ENCODE measurements at places on chromosomes 3 and 15.
A peak's percentile ranks its signal among the peaks of the same experiment; 100 is the strongest.

DNA sequence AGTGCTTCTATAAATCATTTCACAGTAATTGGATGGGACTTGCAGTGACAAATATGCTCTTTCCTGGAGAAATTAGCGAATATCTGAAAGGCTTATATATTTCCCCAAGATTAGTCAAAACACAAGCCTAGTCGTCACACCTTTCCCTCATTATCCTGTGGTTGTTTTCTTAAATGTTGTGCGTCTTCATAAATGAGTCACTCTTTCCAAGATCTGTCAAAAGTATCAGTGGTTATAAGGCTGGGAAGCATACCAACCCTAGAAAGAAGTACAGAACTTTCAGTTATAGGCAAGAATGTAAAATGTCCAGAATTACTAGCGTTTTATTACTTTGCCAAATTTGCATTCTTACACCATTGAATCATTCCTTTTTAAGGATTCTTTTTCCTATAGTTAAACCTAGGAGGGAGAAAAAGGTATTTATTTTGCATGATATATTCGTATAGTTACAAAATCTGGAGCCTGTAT lies 33.6 kb downstream of the TMEM212 start:
- DNase-seq, result peak; percentile 11

DNA sequence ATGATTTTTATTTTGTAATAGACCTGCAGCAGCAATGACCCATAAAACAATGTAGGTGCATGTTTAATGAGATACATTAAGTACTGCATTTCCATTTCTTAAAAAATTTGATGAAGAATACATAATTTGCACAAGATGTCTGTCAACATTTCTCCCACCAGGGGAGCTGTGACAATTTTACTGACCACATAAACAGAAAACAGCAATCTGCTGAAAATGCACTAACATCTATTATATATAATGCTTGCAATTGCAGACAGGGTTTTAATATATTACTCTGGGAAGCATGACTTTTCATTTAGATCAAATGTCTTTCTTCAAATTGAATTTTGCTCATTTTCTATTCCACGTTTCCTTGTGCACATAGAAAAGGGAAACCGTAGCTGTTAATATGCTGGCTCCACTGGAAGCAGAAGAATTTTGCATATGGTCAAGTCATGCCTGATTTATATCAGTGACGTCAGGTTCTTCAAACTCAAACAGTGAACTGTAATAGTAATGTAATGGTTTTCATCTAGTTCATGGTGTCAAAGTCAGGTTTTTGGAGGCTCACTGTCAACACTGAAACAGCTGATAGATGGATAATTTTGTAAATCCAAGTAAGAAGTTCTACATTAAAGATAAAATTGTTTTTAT lies 79.8 kb upstream of the IGF1R start:
- DNase-seq, result no peak

- DNase-seq, result no peak
Observed at GRCh38 chr3:99866261-99866761, 48.6 kb downstream of the CMSS1 start.

DNA sequence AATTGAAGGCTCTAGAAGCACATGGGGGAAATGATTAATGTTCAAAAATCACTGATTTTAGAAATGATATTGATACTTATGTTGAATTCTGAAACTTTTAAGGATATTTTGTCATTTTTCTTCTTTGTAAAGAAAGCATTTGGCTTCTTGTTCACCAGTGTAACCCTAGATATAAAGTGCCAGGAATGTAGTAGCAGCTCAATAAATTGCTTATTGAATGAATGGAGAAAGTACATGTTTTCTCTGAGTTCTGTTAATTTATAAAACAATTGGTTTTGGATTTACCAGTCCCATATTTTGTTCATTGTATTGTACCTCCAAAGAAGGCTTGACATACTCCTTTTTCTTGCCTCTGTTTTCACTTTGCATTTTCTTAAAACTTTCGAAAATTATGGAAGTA lies 2.4 kb downstream of the PLCL2 start:
- DNase-seq, result no peak

DNA sequence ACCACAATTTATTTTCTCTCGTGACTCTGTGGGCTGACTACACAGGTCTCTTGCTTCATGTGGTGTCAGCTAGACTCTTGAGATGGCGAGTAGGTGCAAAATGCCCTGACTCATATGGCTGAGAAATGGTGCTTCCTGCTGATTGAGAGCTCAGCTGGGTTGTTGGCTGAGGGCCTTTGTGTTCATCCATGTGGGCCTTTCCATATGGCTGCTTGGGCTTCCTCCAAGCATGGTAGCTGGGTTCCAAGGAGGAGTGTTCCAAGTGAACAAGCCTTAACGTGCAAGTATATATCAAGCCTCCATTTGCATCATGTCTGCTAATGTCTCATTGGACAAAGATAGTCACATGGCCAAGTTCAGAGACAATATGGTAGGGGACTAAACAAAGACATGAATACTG lies 164.0 kb downstream of the PDCD6IP start:
- DNase-seq, result no peak

GRCh38 chr3:130557336-130558035 lies 40.5 kb downstream of the COL6A6 start:
- no peak for DNase-seq

GRCh38 chr3:181134873-181135272 lies 145.3 kb upstream of the DNAJC19 start:
- DNase-seq, result peak; percentile 13
